CD4-positive, alpha-beta T cell treated with Interleukin-21 for 1 hour (primary cell): ENCODE measurements at places on chromosomes 2 and 18.

- DNase-seq = no peak
Observed at GRCh38 chr2:128486640-128487375, 168.1 kb upstream of the HS6ST1 start.

DNA sequence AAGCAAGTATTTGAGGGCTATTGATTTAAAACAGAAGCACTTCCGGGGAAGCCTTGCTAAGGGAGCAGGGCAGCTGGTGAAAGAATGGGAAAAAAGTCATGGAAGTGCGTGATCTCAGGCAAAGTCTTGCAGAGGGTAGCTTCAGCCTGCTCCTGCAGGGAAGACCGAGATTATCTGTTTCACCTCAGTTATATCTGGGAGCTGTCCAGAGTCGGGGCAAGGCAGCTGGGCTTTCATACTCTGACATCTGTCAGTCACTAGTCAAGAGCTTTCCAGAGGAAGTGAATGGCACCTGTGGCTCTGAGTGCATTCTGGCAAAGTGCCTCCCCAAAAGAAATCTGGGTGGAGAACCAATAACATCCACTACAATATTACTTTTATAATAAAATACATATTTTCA is 8.7 kb downstream of the NXPH2 start:
- no peak for DNase-seq

- no peak for DNase-seq
Observed at GRCh38 chr2:191544461-191545062, 133.4 kb upstream of the NABP1 start.

DNA sequence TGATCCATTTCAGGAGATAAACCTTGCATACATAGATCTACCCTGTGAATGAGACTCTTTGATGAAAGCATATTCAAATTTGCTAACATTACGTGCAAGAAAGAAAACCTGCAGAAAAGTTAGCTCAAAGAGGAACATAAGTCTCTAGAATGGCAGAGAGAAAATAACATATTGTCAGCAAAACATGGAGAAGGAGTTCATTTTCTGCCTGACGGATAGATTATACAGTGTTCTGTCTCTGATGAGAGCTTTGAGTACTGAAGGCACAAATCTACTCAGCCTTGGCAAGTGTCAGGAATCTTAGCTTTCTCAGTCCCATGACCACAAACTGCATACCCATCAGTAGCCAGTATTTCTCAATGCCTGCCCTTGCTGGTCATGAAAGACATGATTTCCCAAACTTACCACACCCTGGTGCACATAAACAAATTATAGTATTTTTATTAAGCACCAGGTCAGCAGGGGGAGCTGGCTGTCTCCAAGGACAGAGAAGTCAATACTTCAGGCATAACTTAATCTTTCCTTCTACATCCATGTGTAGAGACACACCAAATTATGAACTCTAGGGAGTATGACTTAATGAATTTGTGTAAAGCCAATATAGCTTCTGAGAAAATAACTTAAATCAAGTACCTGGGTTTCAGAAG is 401.2 kb upstream of the SOX11 start:
- no peak for DNase-seq

DNA sequence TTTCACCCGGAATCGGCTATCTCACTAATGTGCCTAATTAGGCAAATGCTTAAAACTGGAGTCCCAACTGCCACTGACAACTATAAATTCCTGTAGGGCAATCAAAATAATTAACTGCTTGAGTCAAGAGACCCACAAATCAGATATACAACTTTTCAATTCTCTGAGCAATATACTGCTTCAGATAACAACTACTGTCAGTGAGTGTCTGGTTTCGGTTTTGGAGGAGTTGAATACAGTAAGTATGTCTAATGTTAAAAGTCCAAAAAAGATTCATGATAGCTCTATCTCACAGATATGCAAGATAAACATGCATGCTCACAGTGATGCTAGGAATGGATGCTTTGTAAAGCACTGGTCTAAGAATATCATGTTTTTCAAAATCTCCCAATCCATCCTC is 283.3 kb downstream of the NRXN1 start:
- no peak for DNase-seq

GRCh38 chr2:174344716-174345461 is 10.1 kb downstream of the SP9 start:
- peak; percentile 37 for DNase-seq

- no peak for DNase-seq
Observed at GRCh38 chr2:3631851-3632659, 25.9 kb upstream of the ALLC start.

- DNase-seq = no peak
Observed at GRCh38 chr2:76464310-76464709, 753.6 kb upstream of the GCFC2 start.

- DNase-seq = no peak
Observed at GRCh38 chr18:31510319-31510718, 12.3 kb downstream of the DSG2 start.

GRCh38 chr2:239099474-239099873 is 251.6 kb downstream of the TWIST2 start:
- no peak for DNase-seq

DNA sequence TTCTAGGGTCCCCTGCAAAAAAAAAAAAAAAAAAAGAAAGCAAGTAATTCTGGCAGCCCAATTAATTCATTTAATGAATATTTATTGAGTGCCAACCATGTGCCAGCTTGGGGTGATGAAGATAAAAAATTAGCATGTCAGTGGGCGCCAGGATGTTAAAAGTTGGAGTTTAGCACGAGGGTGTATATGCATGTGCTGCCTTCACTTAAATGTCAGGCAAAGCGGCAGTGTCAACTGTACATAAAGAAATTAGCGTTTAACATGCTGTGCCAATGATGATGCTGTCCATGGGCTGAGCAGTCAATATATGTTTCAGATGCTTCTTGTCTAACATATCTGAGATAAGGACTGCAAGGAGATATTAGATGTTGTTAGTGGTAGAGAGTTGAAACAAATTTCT is 49.5 kb downstream of the ASAP2 start:
- DNase-seq = no peak

DNA sequence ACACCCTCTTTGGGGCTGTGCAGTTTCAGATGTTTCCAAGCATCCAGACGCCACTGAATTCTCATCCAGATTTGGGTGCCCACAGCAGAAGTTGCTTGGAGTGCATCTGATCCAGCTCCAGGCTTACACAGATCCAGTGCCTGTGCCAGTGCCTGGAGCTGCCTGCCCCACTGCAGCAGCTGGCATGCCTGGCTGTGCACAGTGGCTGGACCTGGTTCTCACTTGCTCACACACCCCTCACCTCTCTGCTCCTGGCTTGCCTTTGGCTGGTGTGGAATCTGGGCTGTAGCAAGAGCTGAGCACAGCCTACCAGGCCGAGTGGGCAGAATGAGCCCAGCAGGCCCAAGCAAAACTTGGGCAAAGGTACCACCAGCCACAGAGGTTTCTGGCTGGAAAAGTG is 137.9 kb downstream of the SPAG16 start:
- no peak for DNase-seq

- DNase-seq = no peak
Observed at GRCh38 chr2:150860301-150860700, 372.8 kb upstream of the RND3 start.

GRCh38 chr2:221444106-221444505 is 128.0 kb downstream of the EPHA4 start:
- DNase-seq = no peak

DNA sequence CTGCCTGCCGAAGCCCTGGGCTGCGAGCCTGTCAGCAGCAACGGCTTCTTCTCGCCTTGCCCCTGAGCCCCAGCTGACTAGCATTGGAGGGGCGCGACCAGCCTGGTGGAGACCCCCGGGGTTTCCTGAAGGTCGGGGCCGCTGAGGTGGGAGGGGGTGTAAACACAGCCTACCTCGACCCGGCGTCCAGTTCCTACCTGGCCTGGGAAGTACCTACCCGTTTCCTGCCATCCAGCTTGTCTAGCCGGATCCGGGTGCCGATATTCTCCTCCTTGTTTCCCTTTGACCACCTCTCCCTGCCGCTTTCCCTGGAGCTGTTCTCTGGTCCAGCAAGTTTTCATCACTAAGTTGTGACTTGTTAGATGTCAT is 511 bp downstream of the MOB4 start:
- peak; percentile 35 for DNase-seq

DNA sequence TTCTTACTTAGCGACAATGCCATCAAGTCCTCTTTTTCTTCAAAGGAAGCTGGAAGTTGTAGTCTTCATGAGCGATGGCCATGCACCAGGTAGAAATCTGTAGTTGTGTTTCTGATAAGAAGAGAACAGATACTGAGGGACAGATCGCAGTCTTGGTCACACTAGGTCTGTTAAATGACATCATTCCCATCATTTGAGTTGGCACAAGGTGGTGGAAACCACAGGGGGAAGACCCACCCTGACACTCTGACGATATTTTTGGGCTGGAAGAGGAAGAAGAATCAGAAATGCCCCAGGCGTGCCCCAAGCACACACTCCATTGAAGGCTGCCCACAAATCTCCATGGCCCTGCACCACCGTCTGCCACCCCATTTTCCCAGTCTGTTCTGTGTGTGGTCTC is 89.0 kb upstream of the BOD1L2 start:
- no peak for DNase-seq

- DNase-seq = no peak
Observed at GRCh38 chr2:143356336-143356735, 227.1 kb downstream of the ARHGAP15 start.

DNA sequence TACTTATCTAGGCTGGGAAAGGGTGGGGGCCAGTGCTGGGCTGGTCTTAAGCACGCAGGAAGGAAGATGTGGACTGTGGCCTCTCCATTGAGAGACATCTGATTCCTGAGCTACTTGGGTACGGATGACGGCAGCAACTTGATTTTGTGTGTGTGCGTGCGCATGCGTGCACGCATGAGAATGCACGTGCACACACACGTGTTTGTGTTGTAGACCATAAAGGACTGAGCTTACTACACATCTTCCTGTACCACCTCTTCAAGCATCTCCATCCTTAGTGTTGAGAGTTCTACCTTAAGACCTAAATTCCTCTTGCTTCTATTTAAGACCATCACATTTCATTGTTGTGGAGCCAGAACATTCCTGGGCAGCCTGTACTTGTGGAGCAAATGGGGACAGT is 9.5 kb downstream of the WNT6 start:
- no peak for DNase-seq

GRCh38 chr2:75616406-75616805 is 30.2 kb upstream of the MRPL19 start:
- DNase-seq = no peak

- DNase-seq = no peak
Observed at GRCh38 chr2:171149171-171149938, 11.3 kb downstream of the TLK1 start.

DNA sequence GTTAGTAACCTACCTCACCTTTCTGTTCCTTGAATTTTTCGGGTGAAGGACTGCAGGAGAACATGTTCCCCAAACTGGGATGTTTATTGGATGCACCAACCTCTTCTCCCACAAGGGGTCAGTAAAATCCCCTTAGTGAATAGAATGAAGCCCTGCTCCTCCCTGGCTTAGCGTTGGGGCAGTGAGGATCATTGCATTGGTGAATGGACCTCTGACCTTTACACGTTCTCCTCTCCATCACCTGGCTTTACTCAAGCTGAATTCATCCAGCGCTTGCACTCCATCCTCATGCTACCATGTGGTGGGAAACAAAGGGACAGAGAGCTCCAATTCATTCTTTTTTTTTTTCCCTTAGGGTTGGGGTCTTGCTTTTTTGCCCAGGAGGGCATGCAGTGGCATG is 157.2 kb downstream of the MIB1 start:
- DNase-seq = peak; percentile 13

DNA sequence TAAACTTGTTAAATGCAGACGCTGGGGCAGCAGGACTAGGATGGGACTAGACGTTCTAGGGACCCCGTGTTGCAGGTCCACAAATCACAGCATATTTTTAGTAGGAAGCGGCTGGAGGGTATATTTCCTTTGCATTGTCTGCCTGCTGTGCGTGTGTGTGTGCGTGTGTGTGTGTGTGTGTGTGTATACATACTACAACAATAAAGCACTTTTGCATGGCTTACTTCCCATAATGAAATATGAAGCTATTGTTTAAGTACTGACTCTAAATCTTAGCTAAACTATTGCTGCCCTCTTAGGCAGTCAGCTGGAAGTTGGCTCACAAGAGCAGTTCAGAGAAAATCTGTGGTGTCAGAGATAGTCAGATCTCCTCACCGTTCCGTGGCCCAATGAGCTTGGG is 133.4 kb downstream of the CABLES1 start:
- no peak for DNase-seq

- DNase-seq = no peak
Observed at GRCh38 chr2:161400076-161400475, 16.0 kb upstream of the TBR1 start.

DNA sequence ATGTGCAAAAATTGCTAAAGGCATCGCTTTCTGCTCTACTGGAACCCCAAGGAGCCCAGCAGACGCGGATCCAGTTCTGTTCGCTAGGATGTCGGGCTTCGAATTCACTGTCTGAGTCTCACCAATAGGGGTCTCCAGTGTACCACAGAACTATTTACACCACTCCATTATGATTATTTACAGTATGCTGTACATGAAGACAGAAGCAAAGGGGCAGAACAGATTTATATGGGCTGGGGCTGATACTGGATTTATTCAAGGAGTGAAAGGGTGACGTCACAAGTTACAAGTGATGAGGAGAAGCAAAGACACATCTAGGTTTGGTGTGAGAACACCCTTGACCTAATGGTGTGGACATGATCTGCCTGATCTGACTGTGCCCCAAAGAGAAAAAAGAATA is 185.3 kb upstream of the ATP5MC3 start:
- DNase-seq = peak; percentile 26

GRCh38 chr2:85682378-85682777 is 11.8 kb upstream of the GNLY start:
- DNase-seq = no peak

- DNase-seq = no peak
Observed at GRCh38 chr2:28271919-28272250, 120.8 kb upstream of the FOSL2 start.

DNA sequence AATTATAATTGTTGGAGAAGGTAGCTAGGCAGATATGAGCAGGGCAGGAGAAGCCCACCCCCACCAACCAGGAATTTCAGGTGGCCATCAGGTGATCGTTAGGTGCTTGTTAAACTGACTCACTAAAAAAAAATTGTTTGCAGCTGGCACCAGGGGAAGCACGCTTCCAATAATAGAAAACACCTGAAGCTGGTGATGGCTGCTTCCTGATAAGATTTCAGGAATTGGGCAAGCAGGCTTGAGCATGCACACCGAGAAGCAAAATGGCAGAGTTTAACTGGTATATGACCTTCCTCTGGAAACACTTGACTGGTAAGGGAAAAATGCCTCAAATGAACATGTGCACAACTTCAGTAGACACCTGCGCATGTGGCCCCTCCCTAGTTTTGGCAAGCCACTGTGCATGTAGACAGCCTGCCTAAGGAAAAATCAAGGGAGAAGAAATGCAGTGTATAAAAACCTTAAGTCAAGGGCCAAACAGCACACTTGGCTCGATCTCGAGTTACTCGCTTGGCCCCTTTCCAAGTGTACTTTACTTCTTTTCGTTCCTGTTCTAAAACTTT is 292.8 kb downstream of the CCDC85A start:
- DNase-seq = no peak

GRCh38 chr2:96608469-96609455 is 29.4 kb downstream of the KANSL3 start:
- no peak for DNase-seq
